Large intestine (tissue), 12 donors: ENCODE measurements at places on chromosomes 5 and 9. TPM values are rescaled to one million over a fixed set of nuclear protein-coding genes. Genes with fewer than 3 reads are reported as not detected.
A peak's percentile ranks its signal among the peaks of the same experiment; 100 is the strongest.

DNA sequence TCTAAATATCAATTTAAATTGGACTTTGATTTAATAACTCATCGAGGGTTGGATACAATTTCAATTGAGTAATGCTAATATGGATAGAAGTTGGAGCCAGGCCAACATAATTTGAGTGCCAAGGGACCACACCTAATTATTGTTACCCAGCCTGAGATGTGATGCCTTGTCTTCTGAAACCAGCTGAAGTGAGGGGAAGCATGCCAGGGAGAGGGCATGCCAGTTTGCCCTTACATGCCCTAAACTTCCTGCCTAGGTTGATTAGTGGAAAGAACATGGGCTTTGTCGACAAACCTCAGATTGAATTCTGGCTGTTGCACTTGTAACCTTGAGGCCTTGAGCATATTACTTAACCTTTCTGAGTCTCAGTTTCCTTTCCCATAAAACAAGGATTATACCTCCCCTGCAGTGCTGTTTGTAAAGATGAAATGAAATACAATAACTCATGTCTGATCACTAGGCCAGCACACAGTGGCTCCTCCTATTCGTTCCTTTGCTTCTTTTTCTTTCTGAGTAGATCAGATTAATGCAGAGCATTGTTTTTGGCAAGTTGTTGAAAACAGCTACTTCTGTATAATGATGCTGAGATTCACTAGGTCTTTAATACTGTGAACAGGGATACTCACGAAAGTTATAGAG, 412.8 kb downstream of the TLE4 start:
- H3K4me1 ChIP-seq: no peaks in the 10 kb centered on the region
- H3K4me3 ChIP-seq: no peak overlapping the region
- H3K36me3 ChIP-seq: no peaks in the 10 kb centered on the region
- H3K27me3 ChIP-seq: no peaks in the 10 kb centered on the region
- H3K27ac ChIP-seq: no peak overlapping the region

DNA sequence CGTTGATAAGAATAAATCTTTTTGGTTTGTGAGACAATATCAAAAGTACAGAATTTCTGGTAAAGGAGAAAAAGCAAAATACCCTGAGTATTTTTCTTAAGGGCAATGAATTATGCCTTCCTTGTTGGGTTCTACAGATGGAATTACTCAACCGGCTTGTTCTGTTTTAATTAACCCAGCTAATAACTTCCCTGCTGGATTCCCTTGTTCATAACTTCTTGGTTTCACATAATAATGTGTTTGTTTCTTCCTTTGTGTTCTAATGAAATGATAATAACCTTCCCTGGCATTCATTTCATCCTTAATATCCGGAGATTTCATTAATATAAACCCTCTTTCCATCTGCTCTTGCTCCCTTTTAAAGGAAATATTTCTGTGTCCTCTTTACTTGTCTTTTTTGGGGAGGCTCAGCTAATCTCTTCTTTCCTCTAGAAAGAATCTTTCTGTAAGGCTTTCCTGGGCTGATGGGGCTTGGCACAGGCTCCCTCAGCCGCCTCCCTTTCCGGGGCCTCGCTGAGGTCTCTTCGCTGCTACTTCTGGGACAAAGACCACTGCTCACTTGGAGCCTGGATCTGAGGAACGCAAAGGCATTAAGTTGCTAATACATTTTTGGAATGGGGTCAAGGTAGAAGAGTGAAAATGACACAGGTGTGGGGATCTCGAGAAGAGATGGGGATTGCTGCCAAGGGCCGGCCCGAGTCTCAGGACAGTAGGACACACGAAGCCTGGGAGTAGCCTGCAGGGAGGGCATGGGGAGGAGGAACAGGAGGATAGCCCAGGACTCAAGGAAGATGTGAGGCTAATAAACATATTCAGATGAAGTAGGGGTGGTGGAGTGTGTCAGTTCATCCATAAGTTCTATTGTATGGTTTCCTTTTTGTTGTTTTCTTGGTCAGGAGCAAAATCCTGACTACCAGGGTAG, 118.5 kb downstream of the NRG2 start:
- H3K27me3 ChIP-seq: peaks cover 8% of the 10 kb centered on the region
- H3K27ac ChIP-seq: no peak overlapping the region
- H3K4me1 ChIP-seq: no peaks in the 10 kb centered on the region
- peak; percentile 17 for DNase-seq
- H3K36me3 ChIP-seq: no peaks in the 10 kb centered on the region

DNA sequence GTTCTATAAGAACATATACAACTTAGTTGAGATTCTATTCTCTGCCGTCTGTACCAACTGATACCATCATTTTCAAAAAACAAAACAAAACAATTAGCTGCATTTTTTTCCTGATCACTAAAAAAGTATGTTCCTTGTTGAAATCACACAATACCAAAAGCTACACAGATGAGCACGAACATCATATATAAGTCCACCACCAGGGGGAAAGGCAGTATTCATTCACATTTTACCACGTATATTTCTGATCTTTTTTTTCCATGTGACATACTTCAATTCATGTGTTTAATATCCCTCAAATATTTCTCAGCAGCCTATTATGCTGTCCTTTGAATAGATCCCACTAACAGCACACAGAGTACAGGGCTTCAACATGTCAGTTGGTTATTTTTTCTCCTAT, 40.6 kb downstream of the IRX2 start:
- no peaks in the 10 kb centered on the region for H3K27me3 ChIP-seq
- no peak for DNase-seq
- no peaks in the 10 kb centered on the region for H3K4me1 ChIP-seq
- no peaks in the 10 kb centered on the region for H3K36me3 ChIP-seq

- peaks cover 14% of the 10 kb centered on the region for H3K27me3 ChIP-seq
- no peak for DNase-seq
Measured at GRCh38 chr5:139712412-139712811, 64.3 kb downstream of the CXXC5 start.

Gene CCDC183
- 27.4 TPM for polyA plus RNA-seq
